ENCODE measurements at places on chromosomes 6 and 20.

- DNase-seq = no peak
Measured at GRCh38 chr6:113856375-113856624, 845 bp upstream of the MARCKS start.

DNA sequence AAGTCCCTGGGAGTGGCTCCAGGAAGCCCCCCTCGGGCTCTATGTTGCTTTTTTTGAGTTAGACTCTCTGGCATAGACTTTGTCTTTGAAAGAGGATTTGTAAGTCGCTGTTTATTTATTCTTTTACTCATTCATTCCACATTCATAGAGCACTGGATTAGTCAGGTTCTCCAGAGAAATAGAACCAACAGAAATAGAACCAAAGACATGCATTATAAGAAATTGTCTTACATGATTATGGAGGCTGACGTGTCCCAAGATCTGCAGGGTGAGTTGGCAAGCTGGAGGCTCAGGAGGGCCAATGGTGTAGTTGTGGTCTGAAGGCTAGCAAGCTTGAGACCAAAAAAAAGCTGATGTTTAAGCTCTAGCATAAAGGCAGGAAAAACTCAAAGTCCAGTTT, 98.3 kb upstream of the CHD6 start:
- DNase-seq = no peak

DNA sequence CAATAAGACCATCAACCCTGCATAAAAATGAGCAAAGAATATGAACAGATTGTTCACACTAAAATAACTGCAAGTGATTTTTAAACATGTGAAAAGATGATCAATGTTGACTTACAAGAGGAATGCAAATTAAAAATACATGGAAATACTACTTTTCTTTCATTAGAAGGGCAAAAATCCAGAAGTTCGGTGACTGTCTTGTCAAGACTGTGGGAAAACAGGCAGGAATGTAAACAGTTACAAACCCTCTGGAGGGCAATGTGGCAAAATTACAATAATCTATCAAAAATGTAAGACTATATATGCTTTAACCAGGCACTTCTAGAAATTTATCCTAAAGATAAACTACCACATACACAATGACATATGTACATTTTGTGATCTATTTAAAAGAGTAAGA, 86.7 kb downstream of the TNFAIP3 start:
- DNase-seq = no peak

GRCh38 chr20:3697588-3698305, 14.7 kb downstream of the SIGLEC1 start:
- no peak for DNase-seq

DNA sequence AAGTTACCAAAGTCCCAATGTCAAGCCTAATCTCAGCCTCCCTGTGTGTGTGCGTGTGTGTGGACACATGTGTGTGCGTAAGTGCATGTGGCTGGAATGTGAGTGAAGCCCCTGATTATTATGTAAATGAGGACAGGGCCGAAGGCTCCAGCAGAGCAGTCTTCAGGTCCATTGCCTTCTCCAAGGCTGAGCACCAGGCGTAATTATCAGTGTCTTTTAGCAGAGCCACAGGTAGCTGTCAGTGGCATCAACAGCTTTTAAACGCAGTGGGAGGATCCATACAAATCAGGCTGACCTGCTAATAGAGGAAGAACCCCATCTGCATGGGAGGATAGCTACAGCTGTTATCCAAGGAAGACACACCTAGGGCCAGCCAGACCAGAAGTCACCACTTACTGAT, 324.3 kb upstream of the MOCS1 start:
- DNase-seq = no peak

- DNase-seq = no peak
Measured at GRCh38 chr6:163389354-163389753, 25.2 kb upstream of the QKI start.

- no peak for DNase-seq
Measured at GRCh38 chr6:149924206-149924932, 1.4 kb upstream of the RAET1G start.

DNA sequence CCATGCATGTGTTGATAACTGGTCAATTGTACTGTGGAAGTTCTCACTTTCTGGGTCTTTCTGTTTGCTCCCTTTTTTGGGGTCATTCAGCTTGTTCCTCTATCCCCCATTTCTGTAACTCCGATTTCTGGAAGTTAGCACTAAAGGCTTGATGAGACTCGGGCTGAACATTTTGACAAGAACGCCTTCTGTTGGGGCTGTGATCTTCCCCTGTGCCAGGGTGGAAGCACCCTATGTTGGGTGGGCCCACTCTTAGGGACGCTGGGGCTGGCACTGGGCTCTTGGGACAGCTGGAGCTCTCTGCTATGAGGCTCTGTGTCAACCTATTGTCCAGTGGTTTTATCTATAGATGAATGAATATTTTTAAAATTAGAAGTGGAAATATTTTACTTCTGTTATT, 60.1 kb upstream of the FRMD1 start:
- DNase-seq = no peak

DNA sequence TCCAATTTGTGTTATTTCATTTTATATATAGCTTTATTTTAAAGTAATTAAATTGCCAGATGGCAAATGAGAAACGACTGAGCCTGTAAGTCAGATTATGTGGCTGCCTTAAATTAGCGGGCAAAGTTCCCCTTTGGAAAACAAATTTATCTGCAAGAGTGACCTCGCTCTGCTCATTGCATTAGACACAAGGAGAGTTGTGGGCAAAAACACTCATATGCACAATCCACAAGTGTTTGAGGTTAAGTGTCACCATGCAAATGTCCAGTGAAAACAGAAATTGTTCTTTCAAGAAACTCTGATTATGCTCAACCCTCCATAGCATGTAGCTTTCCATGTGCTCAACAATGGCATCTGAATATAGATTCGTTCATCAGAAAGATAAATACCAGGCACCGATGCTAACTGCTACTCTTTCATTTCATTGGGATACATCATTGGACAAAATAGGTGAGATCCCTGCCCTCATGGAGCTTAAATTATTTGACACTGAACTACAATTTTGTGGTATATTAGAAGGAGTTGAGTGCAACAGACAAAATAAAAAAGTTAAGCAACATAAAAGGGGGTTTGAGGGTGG, 1.7 kb upstream of the NHSL1 start:
- DNase-seq = no peak

GRCh38 chr20:6664574-6664973, 102.9 kb upstream of the BMP2 start:
- DNase-seq = no peak

- no peak for DNase-seq
Measured at GRCh38 chr6:119978274-119978889, 628.8 kb upstream of the MAN1A1 start.

GRCh38 chr6:36938536-36938935, 16.0 kb upstream of the PI16 start:
- no peak for DNase-seq

DNA sequence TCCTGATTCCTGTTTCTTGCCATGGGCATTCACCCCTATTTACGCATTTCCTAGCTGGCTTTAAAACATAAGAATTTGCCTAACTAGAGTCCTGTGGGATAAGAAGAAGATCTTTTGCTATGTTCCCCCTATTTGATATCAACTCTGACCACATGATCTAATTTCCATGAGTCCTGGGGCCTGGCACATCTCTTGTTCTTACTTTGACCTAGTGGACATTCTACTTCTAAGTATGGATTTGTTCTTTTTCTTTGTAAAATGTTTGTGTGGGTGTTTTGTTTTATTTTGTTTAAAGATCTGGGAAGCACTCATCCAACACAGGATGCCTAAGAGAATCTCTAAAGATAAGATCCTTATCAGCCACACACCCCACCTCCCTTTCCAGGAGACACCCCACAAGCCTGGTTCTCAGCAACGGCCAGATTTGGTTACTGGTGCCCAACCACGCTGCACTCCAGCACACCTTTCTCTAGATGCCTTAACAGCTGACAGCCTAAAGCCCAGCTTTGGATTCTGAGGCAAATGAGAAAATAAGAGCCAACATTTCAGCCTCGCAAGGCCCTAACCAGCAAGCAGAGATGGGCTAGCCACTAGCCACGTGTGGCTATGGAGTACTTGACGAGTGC, 74.7 kb downstream of the SLC23A2 start:
- no peak for DNase-seq

DNA sequence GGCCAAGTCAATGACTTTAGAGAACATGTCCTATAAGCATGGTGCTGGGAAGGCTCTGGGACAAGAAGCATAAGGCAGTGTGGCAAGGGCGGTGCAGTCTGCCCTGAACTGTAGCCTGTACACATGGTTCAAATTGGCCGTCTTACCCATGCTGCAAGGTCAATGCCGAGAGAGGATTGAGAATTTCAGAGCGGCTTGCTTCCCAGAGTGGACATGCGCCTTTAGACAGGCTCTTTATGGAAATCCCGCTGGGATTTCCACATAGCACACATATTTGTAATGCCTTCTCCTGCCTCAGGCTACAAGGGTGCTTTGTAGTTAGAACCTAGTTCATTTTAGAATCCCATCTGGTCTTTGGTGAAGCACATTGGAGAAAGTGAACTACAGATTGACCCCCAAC, 36.1 kb upstream of the CEP162 start:
- DNase-seq = no peak

GRCh38 chr6:150324044-150324443, 44.8 kb upstream of the IYD start:
- DNase-seq = no peak
